Activated B cell treated with CpG ODN at 0.5 μM for 24 hours (primary cell): ENCODE measurements at places on chromosomes 13 and 19. TPM values are rescaled to one million over a fixed set of nuclear protein-coding genes. Genes with fewer than 3 reads are reported as not detected.

LILRB2 gene
- total RNA-seq: 7.6 and 7.9 TPM in 2 replicates

FFAR2 gene
- total RNA-seq: not detected in 2 replicates

- DNase-seq: no peak
Measured at GRCh38 chr19:40147693-40148347, 43.4 kb upstream of the MAP3K10 start.

GRCh38 chr13:95138876-95139585, 162.2 kb downstream of the ABCC4 start:
- no peak for DNase-seq

- no peak for DNase-seq
Measured at GRCh38 chr13:66778461-66778860, 451.7 kb downstream of the PCDH9 start.

DNA sequence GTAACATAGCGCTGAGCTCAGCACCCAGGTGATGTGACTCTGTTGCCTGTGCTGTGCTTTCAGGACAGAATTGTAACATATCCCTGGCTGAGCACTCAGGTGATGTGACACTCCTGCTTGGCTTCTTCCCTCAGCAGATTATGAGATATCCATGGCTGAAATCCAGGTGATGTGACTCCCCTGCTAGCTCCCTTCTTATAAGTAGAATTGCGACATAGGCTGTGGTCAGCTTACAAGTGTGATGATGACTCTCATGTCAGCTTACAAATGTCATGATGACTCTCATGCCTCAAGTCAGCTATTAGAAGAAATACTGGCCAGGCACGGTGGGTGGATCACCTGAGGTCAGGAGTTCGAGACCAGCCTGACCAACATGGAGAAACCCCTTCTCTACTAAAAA, 14.3 kb upstream of the ZNF429 start:
- DNase-seq: no peak
